Bronchial epithelial cell (primary cell): ENCODE measurements at places on chromosomes 7 and 10.

- DNase-seq: peak; percentile 61
Observed at GRCh38 chr7:116305485-116306408, 95.4 kb downstream of the TES start.

GRCh38 chr7:123070702-123071286, 75.3 kb upstream of the TAS2R16 start:
- DNase-seq: peak; percentile 8

DNA sequence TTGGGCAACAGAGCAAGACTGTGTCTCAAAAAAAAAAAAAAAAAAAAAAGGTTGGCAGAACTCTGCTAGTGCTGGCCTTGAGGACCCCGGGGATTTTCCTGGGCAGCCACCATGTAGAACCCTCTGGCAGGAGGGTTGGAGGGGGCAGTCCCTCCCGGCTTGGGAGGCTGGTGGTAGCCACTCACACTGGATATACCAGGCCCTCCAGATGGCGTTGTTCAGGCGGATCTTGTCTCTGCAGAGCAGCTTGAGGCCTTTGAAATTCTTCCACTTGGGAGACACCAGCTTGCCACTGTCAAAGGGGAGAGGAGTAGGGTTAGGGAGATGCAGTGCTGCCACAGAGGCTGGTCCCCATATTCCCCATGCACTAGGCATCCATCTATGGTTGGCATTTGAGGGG, 8.4 kb downstream of the MLXIPL start:
- no peak for DNase-seq

GRCh38 chr10:42836771-42837468, 54.3 kb downstream of the BMS1 start:
- DNase-seq: peak; percentile 24

DNA sequence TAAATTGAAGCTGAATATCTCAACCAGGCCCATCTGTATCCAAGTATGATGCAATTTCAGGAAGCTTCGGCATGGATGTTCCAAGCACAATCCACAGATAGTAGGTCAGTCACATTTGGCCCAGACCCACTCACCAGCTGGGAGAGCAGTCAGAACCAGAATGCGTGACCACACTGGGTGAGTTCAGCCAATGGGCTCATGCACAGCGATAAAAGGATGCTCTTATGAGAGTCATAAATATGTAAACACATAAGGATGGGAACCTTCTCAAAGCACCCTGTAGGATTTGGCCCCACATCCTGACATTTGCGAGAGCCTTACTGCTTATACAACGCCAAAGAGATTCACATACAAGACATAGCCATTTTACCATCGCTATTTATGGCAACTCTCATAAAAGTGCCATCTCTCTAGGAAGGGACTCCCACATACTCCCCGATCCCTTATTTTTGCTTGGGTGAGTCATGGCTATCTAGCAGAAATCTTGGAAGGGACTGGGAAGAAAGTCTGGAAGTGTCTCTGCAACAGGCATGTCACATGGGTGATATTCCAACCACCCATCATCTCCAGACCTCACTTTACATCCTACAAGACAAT, 3.0 kb downstream of the AFAP1L2 start:
- DNase-seq: no peak

DNA sequence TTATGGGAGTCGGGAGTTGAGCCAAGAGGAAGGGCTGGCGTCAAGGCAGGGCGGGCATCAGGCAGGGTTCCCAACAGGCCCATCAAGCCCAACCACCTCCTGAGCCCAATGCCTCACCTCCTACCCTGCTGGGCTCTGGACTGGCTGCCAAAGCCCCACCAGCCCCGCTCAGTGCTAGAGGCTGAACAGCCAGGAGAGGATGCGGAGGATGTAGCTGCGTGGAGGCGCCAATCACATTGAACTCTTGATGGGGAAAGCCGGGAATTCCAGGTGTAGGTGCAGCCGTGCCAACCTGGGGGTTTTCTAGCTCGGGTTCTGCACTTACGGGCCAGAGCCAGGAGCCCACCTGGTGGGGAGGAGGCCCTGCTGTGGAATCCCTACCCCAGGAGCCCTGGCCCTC, 12.9 kb downstream of the ATP5MF start:
- no peak for DNase-seq

GRCh38 chr10:35379226-35380137, 43.2 kb downstream of the CCNY start:
- DNase-seq: peak; percentile 63

- no peak for DNase-seq
Observed at GRCh38 chr10:130439766-130440165, 303.6 kb downstream of the GLRX3 start.

GRCh38 chr7:37431413-37431812, 17.3 kb downstream of the ELMO1 start:
- no peak for DNase-seq

DNA sequence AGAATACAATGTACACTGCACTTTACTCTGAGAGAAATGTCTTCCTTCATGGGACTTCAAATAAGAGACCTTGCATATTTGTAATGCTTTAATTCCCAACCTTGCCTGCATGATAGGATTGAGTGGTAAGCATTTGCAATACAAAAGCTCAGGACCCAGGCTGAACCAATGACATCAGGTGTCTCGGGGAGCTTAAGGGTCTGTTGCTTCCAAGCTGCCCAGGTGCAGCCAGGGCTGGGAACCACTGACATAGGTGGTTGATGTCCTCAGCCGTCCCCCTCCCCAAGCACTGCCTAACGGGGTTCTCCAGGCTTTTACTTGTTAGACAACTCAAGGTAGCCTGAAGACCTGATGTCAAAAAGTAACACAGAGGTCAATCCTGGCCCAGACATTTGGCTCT, 29.1 kb downstream of the FIGNL1 start:
- no peak for DNase-seq

DNA sequence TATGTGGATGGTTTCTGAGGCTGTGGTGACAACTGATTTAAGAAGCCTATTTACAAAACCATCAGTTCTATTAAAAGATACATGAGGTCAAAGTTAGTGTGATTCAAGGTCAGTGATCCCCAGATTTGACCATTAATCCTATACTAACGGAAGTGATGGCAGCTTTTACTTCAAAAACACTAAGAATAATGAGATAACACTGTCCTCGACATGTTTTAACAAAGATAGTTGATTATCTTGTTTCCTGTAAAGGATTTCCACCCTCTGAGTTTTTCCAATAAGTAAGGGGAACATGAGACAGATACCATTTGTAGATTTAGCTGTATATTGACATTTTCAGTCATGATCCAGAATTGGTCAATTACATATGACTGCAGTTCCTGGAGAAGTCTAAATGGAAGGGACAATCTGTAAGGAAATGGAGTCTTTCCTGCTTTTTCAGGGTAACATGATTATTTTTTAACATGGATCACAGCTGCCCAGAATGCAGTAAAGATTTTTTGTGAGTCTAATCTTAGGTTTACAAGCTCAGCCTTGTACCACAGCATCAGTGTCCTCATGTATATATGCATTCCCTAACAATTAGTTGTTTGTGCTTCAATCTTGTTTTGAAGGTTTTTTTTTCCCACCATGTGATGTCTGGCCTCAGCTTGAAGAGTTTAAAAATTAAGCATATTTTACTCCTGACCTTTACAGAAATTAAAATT, 188.0 kb downstream of the PPP1R9A start:
- no peak for DNase-seq

- DNase-seq: no peak
Observed at GRCh38 chr7:24036033-24036412, 248.0 kb upstream of the NPY start.

GRCh38 chr7:56040730-56041129, 10.5 kb downstream of the PSPH start:
- no peak for DNase-seq

- no peak for DNase-seq
Observed at GRCh38 chr10:101749047-101750016, 26.6 kb downstream of the FGF8 start.

DNA sequence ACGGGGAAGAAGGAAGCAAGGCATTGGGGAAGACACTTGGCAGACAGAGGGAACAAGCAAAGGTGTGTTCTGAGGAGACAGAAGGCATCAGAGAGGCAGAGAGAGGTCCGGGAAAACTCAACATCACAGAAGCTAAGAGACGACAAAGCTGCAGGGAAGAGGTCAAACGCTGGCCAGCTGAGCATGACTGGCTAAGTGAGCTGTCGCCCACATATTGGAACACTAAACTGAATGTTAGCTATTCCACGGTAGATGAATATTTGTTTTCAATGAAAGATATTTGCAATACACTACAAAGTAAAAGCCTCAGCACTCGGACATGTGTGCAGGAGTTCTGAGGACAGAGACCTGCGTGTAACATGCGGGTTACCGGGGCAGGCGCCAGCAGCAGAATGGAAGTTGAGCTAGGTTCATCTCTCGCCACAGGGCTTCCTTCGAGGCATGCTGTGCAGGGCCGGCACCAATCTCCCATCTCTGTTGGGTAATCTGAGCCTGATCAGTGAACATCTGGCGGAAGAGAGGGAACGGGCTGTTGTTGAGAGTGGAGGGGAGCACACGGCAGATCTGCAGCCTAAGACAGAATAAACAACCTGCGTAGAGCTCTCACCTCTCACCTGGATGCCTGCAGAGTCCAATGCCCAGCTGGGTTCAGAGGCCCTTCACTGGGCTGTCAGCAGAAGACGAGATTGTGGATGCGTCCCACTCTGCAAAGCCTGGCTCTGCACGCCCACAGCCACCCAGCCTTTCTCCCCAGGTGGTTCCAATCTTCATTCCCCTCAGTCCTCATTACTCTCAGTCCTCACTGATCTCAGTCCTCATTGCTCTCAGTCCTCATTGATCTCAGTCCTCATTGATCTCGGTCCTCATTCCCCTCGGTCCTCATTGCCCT, 35.9 kb downstream of the INSIG1 start:
- no peak for DNase-seq

DNA sequence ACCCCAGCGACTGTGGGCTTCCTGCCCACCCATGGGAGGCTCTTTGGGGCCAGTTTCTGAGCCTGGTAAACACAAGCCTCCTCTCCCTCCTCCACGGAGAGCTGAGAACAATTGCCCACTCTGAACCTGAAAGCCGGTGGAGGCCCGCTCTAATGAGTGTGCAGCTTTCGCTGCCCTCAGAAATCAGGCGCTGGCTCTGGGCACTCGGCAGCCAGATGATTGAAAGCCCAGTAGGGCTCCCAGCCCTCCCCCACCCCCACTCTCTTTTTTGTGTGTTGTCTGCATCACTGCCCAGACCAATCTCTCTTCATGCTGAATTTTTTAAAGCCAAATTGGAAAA, 438.9 kb downstream of the RPS24 start:
- DNase-seq: no peak

GRCh38 chr7:102934701-102935100, 21.9 kb downstream of the LRRC17 start:
- DNase-seq: no peak

- DNase-seq: peak; percentile 45
Observed at GRCh38 chr7:74202841-74203556, 6.8 kb upstream of the LAT2 start.

- no peak for DNase-seq
Observed at GRCh38 chr7:11192506-11192905, 218.8 kb downstream of the PHF14 start.

- no peak for DNase-seq
Observed at GRCh38 chr10:118405928-118406327, 63.8 kb upstream of the FAM204A start.

DNA sequence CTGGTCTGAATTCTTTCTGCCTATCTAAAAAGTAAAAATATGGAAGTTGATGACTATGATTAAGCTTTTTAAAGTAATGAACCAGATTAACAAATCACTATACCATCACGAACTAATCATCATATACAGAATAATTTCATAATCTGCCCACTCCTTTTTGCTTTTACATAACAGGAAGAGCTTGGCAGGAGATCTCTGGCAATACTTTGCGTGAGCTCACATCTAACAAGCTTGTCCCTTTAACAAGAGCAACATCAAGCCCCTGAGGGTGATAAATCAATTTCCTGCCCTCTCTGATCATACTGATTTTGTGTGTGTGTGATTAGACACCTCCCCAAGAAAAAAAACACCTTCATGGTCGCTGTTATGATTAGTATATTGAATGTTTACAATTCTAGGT, 143.5 kb upstream of the ASAH2 start:
- peak; percentile 84 for DNase-seq

DNA sequence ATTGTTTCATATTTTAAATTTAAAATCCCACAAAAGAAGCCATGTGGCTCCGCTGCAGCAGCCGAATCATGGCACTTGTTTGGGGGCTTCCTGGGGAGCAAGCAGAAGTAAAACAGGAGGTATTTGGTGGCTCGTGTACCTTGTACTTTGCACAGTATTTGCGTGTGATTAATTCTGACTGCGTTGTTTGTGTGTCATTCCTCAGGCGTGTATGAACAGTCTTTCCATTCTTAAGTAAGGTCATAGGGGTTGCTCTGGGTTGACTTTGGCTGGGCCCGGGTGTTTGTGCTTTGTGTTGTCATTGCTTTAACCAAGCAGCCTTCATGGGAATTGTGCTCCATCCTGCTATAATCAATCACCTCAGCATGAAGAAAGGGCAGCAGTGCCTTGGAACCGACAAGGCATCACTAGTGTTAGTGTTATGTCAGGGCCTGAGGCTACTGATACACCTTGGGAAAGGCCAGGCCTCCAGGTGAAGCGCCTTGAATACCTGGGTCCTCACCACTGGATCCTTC, 182.4 kb downstream of the ARHGAP21 start:
- DNase-seq: peak; percentile 82

GRCh38 chr10:47414227-47414592, 30.1 kb upstream of the ZNF488 start:
- no peak for DNase-seq

DNA sequence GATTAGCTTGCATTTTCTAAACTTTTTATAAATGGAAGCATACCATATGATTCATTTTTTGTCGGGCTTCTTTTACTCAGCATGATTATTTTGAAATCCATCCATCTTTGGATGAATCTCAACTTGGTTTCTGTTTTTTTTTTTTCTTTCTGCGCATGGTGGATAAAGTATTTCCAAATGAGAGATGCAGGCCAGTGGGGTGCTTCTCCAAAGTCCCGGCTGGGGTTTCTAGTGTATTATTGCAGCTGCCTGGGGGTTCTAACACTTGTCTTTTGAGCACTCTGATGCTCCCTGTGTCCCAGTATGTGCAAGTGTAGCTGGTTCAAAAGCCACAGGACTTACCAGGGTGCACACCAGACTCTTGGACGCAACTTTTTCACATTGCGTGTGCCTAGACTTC, 70.9 kb upstream of the LOXL4 start:
- no peak for DNase-seq

GRCh38 chr10:22159979-22160378, 57.8 kb downstream of the EBLN1 start:
- no peak for DNase-seq

DNA sequence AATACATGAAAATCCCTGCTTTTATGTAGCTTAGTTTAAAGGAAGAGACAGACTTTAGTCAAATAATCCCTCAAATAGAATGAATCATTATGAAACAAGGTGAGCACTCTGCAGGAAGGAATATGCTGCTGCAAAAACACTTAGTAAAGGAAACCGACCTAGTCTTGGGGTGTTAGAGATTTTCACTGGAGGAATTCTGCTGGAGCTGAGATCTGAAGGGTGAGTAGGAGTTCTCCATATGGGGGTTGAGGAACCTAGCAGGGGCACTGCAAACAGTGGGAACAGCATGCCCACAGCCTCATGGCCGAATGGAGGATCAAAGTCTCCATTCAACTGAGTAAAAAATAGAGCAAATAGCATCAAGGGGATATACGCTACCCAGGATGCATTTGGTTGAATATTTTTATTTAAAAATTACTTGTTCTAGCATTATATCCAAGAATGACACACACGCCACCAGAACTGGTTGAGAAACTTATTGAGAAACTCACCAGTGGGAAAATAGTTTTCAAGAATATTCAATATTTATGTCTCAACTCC, 3.5 kb downstream of the ITIH2 start:
- DNase-seq: no peak

- peak; percentile 66 for DNase-seq
Observed at GRCh38 chr10:69957886-69958555, 94.6 kb upstream of the MACROH2A2 start.

- no peak for DNase-seq
Observed at GRCh38 chr10:109988212-109988596, 19.6 kb upstream of the ADD3 start.
